ENCODE measurements at places on chromosomes 12 and 14.

DNA sequence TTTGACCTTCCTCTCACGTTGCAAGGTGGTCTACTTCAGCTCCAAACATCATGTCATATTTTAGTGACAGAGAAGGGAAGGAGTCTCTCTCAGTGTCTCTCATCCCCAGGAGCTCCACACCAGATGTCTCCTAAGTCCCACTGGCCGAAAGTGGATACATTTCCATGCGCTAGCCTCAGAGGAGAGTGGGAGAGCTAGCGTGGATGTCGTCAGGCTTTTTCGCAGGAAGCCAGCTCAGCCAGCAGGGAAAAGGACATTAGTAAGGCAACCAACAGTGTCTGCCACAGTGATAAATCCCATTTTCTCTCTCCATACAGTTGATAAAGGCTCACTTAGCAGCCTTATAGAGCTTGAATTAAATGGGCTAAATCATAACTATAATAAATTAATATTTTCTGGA, 155.7 kb downstream of the PELI2 start:
- DNase-seq, result no peak

DNA sequence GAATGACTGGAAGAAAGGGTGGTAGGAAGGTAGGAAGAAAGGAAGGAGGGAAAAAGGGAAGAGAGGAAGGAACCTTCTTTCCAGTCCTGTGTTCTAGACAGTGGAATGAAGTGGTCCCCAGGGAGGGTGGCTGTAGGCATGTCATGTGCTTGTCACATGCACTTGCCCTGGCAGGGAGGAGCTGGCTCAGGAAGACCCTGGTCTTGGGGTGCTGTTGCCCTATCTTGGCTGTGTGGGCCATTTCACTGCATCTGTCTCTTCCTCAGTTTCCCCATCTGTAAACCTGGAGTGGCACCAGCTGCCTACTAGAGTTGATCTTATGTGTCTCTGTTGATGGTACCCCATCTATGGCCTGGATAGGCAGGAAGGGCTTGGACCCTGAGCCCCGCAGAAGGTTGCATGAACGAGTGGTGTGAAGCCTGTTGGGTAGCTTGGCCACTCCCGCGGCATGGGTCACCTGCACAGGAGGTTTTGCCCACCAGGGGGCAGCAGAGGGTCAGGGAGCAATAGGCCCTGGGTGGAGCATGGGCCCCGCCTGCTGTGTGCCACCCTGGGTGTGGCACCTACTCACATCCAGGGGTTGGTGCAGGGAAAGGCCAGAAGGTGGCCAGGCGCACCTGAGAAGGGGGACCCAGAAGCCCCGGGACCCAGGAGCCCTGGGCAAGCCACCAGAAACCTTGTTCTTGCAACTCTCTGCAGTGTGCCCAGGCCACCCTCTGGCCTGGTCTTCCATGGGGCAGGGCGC, 25.1 kb downstream of the MEG3 start:
- peak; percentile 69 for DNase-seq

GRCh38 chr12:78494911-78495310, 369.7 kb upstream of the SYT1 start:
- no peak for DNase-seq

DNA sequence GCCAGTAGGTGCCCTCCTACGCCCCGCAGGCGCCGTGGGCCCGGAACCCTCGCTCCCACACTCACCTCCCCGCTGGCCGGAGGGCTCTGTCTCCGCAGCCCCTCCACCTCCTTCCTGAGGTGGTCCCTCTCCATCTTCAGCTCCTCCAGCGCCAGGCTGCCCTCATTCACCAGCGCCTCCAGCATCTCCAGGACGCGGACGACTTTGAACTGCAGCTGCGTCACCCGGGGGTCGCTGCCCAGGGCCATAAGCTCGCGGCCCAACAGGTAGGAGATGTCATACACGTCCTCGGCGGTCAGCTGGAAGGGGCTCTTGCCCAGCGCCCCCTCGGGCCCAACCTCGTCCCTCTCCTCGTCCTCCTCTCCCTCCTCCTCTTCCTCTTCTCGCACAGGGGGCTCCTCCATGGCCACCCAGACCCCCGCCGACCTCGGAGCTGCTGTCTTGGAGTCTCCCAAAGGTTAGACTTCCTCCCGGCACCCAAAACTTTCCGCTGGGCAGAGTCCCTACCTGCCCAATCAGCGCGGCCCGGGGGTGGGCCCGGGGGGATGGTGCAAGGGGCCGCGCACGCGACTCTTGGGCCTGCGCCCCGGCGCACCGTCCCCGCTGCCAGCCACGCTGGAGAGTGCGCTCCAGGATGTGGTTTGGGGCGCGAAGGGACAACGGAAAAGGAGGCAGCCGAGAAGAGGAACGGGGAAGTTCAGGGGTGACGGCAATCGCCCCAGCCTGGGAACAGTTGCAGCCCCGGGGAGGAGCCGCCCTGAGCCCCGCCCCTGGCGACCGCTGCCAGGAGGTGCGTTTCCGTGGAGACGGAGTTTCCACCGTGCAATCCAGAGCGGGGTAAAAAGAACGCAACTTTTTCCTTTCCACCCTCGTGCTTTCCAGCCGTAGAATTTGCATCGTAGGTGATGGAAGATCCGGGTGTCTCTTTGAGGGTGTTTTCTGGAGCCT, at the start of gene RILPL2:
Gene RILPL2 (minus strand): TSS at position 668 of the 948 bp plus-strand sequence. CDS start 264 bp downstream, at position 404.
- DNase-seq, result peak; percentile 90

DNA sequence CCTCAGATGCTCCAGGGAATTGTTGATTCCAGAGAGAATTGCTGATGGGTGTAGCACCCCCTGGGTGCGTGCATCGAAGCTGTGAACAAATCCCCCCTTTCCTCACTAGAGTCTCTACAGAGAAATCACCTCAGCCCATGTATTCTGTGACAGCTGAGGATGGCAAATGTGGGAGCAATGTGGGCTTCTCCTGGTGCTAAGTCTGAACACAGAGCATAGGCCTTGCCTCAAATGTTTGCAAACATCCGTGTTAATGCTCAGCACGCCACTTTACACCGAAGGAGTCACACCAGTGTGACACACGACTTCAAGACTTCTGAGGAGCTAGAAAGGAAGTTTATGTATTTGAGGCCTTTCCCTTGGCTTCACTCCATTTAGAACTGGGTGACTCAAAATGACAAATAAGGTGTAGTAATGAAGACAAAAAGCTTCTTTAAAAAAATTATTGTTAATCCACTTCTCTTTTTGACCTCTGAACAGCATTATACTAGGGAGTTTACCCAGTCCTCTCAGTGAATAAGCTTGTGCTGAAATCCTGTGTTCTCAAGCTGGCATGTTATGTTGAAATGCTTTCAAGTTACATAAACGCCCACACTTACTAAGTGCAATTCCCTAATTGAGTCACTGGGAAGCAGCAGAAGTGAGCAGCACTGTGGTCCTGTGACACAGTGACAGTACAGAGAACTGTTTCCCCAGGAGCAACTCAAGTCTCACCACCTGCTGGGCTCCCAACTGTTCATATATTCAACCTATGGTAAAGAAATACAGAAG, 92.9 kb downstream of the FAR2 start:
- peak; percentile 25 for DNase-seq

- no peak for DNase-seq
These were observed 553 bp upstream of the KRT79 start for GRCh38 chr12:52834727-52835001.

- no peak for DNase-seq
These were observed 10.0 kb downstream of the RSRC2 start for GRCh38 chr12:122516544-122517361.

- no peak for DNase-seq
These were observed 23.3 kb upstream of the CCER1 start for GRCh38 chr12:90978117-90978770.

DNA sequence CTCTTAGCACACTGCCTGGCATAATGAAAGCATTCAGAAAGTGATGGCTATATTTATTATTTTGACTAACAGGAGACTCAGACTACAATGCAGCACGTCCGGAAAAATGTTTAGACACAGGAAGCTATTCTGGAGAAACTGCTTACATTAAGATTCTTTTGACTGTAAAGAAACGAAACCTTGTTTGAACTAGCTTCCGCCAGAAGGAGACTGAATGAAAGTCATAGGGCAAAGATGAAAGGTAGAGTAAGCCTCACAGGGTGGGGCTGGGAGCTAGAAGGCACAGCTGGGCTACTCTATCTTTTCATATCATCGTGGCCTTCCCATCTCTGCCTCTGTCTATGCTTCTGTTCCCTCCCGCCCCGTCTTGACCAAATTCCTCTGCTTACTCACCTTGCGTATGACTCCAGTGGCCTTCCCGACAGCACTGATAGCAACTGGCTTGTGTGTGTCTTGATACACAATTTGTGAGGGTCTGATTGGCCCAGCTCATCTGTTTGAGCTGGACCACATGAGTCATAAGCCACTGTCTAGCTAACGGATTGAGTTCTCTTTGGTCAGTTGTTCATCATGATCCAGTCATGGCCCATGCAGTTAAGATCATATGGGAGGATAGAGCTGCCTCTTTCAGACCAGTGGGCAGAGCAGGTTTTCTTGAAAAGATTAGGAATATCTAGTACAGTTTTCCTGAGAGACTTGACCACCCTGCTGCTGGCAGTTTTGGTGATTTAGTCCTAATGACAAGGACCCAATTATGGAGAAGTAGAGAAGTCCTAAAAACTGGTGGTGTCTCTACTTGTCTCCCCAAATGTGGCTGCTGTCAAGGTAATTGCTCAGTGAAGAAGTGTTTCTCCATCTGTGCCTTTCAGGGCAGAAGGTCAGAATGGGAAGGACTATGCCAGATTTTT, 151.5 kb upstream of the SLC38A2 start:
- DNase-seq, result no peak

GRCh38 chr14:73785336-73785833, 66.2 kb upstream of the PTGR2 start:
- DNase-seq, result peak; percentile 40

DNA sequence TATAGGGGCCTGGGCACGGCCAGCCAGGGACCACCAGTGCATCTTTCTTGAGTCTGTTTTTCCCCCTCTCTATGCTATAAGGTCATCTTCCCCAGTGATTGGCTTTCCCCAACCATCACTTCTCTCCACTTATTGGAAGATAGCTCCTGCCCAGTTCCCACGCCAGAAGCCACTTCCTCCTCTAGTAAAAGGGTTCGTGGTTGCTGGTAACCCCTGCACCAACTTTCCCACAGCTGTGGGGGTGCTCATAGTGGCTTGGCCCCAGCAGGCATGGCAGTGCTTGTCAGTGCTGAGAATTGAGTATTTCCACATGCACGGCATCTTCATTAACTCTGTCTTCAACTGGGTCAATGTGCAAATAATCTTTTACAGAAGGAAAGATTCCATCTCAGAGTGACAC, 215.4 kb downstream of the FOXN3 start:
- DNase-seq, result no peak

GRCh38 chr12:114735011-114735410, 51.0 kb upstream of the TBX3 start:
- no peak for DNase-seq

- DNase-seq, result no peak
These were observed 6.7 kb upstream of the FITM1 start for GRCh38 chr14:24123424-24124417.

- no peak for DNase-seq
These were observed 49.7 kb downstream of the JAG2 start for GRCh38 chr14:105118646-105119407.

DNA sequence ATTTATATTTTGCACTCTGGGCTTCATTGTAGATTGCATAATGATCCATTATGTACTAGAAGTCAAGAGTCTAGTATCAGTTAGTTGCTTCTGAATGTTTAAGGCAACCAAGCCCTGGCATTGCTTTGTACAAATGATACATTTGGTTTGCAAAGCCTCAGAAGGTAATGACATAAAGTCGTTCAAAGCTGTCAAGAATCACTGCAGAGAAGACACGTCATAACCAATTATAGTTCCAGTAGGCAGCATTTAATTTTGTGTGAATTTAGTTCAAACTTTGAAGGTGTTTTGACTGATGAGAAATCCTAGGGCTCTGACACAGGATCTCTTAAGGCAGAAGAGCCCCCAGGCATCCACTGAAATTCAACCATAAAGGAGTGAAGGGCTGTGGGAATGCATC, 163.0 kb upstream of the KRR1 start:
- DNase-seq, result no peak

DNA sequence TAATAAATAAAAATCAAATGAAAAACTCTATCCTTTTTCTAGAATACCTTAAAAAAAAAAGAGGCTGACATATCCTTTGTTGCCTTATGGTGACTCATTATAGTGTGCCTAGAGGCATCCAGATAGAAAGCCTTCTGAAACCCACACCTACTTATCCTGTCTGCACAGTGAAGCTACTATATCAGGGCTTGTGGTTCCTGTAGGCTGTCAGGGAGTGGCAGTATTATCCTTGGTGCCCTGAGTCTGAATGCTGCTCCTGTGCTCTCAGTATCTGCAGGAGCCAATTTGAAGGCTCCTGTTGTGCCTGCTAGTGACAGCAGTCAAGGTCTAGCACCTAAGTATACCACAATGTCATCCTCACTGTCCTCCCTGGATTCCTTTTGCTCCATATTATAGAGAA, 168.4 kb upstream of the AVPR1A start:
- no peak for DNase-seq

- DNase-seq, result no peak
These were observed 163.6 kb downstream of the PRKCH start for GRCh38 chr14:61484826-61485584.

- DNase-seq, result no peak
These were observed 8.2 kb upstream of the RESF1 start for GRCh38 chr12:31951008-31951407.

- no peak for DNase-seq
These were observed 223.0 kb downstream of the PTPRO start for GRCh38 chr12:15545334-15545733.

- no peak for DNase-seq
These were observed 40.6 kb downstream of the SLC15A4 start for GRCh38 chr12:128783129-128783574.

DNA sequence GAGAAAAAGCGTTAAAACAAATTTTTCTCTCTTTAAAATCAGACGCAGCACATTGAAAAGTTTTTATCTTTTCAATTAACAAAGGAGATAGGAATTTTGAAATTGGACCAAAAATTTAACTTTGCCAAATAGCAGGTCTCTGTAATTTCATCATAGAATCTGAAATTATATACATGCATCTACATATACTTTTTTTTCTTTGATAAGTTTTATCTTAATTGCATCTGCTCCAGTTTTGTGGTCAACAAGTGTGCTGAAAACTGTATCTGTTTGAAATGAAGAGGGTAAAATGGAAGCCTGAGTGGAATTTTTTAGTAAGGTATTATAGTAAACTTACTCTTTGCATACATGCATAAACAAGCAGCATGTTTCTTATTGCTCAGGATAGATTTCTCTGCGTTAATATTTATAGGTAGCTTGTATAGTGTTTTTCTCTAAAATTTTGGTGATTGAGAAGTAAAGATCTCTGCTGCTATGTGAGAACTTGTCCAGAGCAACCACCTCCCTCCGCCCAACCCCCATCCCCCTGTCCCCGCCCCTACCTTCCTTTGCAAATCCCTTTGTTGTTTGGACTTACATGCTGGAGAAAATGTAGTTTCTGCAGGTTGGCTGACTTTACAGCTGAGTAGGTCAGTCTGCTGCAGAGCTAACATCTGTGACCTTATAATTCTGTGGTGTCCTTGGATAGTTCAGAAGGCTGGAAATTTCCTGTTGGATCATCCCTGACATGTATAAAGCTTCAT, 64.6 kb downstream of the VRK1 start:
- DNase-seq, result no peak

GRCh38 chr12:51911307-51911706, 4.0 kb downstream of the ACVRL1 start:
- DNase-seq, result no peak

Data from mucosa of gallbladder (tissue), 1 donor.